M059J (cell line): ENCODE measurements at places on chromosomes 11 and 22. TPM values are rescaled to one million over a fixed set of nuclear protein-coding genes. Genes with fewer than 3 reads are reported as not detected.

Gene GNAZ
- 0.47 and 0.94 TPM in 2 replicates for total RNA-seq

DNA sequence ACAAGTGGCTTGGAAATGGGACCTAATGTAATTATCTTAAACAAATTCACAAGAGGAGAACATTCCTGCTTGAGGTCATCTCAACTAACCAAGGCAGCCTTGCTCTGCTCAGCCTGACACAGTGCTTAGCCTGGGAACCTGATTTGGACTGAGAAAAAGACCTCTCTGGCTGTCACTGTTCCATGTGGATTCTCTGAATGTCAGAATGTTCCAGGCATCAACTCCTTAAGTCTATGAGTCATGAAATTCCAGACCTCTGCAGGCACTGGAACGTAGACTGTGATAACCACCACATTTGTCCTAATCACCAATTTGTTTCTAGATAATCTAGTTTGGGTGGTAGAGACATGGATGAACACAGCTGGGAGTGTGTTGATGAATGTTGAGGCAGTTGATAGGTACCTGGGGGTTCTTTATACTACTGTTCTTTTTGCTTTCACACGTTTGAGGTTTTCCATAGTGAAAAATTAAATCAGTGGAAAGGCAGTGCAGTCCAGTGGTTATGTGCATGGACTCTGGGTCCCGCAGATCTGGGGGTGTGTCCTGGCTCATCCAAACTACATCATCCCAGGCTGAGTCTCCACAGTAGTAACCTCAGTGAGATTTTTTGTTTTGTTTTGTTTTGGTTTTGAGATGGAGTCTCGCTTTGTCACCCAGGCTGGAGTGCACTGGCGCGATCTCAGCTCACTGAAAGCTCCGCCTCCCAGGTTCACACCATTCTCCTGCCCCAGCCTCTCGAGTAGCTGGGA is 269.6 kb downstream of the MN1 start:
- DNase-seq: peak; percentile 73

DNA sequence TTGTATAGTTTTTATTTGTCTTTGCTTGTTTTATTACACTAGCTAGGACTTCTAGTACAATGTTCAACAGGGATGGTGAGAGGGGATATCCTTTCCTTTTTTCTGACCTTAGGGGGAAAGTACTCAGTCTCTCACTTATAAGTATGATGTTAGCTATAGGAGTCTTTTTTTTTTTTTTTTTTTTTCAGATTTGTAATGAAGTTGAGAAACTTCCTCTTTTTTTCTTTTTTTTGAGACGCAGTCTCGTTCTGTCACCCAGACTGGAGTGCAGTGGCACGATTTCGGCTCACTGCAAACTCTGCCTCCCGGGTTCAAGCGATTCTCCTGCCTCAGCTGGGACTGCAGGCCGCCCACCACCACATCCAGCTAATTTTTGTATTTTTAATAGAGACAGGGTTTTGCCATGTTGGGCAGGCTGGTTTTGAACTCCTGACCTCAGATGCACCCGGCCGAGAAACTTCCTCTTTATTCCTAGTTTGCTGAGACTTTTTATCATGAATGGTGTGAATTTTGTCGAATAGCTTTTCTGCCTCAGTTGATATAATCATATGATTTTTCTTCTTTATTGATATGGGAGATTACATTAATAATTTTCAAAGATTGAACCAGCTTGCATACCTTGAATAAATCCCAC is 10.9 kb downstream of the TRIM22 start:
- no peak for DNase-seq

GRCh38 chr22:24207264-24208011 is 26.2 kb downstream of the SUSD2 start:
- DNase-seq: peak; percentile 27

- DNase-seq: no peak
Measured at GRCh38 chr11:111418436-111418787, 39.3 kb upstream of the POU2AF1 start.

DNA sequence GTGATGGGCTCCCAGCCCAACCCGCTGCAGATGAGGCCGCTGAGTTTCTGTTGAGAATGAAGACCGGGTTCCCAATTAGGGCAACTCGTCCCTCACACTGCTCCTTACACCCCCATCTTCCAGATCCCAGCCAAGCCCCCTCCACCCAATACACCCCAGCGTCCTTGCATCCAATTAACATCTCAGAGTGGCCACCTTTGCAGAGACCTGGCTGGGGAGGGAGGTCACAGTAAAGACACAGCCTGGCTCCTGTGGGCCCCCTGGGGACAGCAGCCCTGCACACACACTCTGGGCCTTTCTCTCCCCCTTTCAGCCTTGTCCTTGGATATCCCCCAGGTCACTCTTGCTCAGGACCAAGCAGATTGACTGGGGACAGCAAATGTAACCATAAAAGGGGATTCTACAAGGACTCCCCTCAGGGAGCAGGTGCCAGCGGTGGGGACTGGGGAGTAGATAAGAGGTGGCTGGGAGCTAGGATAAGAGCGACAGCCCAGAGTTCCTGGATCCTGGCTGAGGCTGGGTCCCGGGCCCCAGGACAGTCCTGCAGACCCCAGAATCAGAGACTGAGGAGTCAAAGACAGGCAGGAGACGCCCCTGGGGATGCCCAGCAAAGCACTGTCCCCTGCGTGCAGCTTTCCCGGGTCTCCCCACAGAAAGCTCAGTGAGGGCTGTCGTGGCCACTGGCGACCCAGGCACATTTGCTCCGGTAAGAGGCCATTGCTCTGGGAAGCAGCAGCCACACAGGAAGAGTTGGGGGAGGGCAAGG is 8.4 kb downstream of the APOBEC3A start:
- no peak for DNase-seq

- no peak for DNase-seq
Measured at GRCh38 chr11:111582881-111583280, 19.4 kb upstream of the SIK2 start.

GRCh38 chr11:104009744-104010143 is 26.7 kb upstream of the DDI1 start:
- no peak for DNase-seq

DNA sequence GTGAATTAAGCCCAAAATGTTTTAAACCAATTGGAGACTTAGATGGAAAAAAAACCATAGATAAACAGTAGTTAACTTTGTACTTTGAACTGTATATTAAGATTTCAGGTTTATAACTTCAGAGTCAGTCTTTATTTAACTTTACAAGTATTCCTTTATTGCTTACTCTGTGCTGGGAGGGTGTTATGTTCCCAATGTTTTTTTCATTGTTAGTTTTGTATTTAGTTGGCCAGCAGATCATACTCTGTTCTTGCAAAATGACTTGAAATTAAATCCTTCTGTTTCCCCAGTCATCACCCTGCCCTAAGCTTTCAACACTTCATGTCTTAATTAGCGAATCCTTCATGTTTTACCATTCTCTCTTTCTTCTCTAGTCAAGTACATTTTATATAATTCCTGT is 25.3 kb downstream of the SIK2 start:
- DNase-seq: no peak

Gene OR56A1
- not detected in 2 replicates for total RNA-seq

GRCh38 chr11:83192606-83193245 is 786 bp upstream of the ANKRD42 start:
- no peak for DNase-seq

Gene PRODH
- total RNA-seq: not detected in 2 replicates

DNA sequence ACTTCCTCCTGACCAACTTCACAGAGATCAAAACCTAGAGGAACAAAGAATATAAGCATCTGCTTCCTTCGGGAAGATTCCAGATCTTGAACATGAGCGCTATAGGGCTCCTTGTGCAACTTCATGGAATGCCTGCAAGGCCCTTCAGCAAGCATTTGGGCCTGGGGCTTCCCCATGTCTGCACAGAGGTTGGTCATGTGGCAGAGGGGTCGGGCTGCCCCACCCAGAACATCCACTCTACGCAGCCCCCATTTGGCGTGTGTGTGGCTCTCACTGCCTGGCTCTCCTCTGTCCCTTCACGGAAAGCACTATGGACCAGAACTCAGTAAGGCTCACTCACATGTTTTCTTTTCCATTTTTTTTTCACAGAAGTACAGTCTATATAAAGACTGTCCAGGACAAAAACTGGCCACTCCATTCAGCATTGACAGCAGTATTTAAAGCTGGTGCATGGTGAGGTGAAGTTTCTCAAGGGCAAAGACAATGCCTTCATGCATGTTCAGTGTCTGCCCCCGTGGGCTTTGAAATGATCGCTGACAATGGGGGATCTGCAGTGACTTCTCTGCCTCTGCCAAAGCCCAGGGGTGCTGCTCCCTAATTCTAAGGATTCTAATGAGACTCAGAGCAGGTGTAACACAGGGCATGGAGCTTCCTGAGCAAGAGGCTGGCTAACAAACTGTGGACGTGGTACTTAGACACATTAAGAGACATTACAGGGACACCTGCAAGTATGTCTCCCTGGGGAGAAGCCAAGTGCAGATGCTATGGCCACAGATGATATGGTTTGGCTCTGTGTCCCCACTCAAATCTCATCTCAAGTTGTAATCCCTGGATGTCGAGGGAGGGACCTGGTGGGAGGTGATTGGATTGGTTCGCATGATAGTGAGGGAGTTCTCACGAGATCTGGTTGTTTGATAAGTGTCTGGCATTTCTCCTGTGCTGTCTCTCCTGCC is 66.5 kb upstream of the PITPNB start:
- no peak for DNase-seq

DNA sequence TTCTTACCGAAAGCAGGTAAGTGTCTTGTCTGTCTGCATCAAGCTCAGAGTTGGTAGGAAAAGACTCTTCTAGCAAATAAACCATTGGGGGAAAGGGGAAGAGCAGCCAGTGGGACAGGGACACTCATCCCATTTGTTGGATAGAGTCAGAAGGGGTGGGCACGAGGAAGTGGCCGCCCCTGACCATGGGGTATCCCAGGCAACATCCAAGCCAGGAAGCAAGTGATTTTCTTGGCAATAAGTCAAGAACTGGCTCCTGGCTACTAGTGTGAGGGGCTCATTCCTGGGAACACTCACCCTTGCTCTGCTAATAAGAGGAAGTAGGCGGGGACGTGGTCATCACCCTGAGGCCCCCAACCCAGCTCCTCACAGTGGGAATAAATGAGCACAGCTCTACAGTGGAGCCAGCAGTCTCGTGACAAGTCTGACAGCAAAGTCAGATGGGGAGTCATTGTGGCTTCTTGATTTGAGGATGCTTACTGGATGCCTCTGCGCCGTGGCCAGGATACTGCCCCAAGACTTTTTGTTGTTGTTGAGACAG is 6.7 kb downstream of the SLC25A18 start:
- DNase-seq: peak; percentile 65

- DNase-seq: peak; percentile 29
Measured at GRCh38 chr11:31069447-31070205, 299.9 kb downstream of the DCDC1 start.

- peak; percentile 62 for DNase-seq
Measured at GRCh38 chr11:14980854-14981253, 8.7 kb upstream of the CALCA start.

DNA sequence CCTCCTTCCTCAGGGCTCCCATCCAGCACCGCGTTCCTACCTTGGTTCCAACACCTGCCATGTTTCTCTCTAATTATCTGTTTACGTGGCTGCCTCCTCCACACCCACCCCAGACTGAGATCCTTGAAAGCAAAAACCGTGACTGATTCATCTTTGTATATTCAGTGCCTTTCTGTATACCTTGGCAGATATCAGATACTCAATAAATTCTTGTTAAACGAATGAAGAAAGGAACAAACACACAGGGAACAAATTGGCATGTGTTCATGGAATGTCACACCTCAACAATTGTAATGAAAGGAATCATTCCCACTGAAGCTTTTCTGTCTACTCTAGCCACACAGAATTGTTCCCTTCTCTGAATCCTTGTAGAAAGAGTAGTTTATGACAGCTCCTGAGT is 20.4 kb upstream of the LRRC55 start:
- DNase-seq: no peak

GRCh38 chr22:35103761-35104160 is 37.8 kb downstream of the ISX start:
- DNase-seq: no peak

Gene AKIP1
- 66.6 and 70.5 TPM in 2 replicates for total RNA-seq

Gene TRABD
- total RNA-seq: 9.7 and 15.1 TPM in 2 replicates

DNA sequence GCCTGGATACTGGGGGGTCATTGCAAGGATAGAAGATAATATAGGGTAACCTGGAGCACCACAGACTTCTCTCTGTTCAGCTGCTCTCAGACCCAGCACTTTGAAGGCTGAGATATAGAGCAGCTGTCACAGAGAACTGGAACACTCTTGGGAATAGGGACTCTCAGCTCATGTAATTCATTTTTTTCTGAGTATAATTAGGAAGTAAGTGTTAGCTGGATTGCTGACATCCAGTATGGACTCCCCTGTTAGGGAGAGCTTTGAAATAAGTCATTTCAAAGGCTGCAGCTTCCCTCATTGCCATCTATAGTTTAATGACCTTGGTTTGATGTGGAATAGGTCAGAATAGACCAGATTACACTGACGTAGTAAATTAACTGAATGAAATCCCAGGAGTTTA is 120.8 kb upstream of the POU2AF2 start:
- DNase-seq: no peak

DNA sequence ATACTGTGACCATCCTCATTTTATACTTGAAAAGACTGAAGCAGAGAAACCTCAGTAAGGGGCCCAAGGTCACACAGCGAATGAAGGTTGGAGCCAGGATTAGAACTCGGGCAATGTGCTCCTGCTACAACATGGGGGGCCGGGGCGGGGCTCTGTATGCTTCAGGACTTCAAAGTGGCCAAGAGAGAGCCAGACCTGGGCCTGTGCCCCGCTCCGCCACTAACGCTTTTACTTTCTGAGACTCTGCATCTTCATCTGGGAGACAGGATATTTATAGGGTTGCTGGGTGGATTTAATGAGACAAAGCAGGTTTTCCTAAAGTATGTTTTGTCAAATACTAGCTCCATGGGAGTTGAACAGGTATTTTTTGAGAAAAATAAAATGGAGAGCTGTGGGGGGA is 33.9 kb upstream of the LYVE1 start:
- no peak for DNase-seq

Gene MYBPC3
- not detected in 2 replicates for total RNA-seq

GRCh38 chr22:36775586-36775963 is 344 bp downstream of the IFT27 start:
- peak; percentile 14 for DNase-seq

DNA sequence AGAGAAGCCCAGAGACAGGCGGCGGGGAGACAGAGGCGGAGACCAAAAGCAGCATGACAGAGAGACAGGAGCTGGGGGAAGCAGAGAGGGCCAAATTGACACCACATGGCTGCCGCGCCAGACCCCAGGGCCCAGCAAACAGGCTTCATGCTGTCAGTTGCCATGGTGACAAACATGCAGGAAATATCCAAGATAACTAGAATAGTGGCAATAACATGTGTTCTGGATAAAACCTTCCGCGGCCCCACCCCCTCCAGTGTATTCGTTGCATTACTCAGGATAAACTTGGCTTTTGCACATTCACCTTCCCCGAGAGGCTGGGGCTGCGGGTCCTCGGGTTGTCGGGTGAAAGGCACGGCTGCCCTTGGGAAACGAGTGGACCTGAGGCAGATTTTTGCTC is 49.9 kb upstream of the CDON start:
- DNase-seq: peak; percentile 32

DNA sequence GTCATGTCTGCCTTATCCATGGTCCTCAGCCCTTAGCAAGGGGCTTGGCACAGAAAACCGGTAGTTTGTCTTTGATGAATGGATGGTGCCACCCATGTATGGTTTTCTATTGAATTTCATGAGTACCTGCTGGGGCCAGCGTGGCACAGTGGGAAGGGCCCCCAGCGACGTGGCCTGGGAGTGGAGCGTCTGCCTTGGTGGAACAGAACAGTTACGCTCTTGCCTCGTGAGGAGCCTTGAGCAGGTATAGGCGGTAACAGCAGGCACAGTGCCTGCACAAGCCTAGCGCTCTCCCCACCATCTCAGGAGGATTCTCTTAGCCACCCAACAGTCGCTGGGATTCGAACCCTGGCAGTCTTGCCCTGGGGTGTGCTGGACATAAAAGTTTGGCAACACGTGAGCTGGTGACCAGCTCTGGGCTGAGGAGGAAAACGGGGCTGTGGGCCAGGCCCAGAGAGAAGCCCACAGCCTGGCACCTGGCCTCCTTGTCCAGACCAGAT is 3.0 kb upstream of the SSH3 start:
- no peak for DNase-seq
